ENCODE measurements at places on chromosomes 1 and 21.
A peak's percentile ranks its signal among the peaks of the same experiment; 100 is the strongest.

DNA sequence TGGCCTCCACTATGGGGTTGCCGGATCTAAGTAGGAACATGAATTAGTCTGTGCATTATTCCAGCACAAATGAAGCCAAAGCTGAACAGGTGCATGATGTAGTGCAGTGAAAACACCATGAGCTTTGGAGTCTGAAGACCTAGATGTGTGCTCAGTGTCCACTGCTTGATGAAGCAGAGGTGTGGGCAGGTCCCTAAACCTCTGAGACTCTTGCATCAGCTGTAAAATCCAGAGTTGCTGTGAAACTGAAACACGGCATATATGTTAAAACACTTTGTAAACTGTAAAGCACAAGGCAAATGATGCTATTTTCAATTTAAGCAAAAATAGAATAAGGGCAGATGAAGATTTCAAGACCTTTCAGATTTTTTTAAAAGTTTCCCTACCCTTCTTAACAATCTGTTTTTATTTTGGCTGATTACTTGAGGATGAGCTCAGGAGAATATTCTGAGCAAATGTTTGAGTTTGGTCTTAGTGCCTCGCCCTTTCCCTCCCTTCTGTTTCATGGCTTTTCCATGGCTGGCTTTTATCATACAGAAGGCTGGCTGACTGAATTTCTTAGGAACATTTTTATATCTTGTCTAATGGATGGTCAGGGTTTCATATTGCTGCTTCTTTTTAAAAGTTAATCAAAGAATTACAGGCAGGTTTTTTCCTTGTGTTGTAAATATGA lies 221.8 kb downstream of the NTNG1 start:
- DNase-seq: no peak

DNA sequence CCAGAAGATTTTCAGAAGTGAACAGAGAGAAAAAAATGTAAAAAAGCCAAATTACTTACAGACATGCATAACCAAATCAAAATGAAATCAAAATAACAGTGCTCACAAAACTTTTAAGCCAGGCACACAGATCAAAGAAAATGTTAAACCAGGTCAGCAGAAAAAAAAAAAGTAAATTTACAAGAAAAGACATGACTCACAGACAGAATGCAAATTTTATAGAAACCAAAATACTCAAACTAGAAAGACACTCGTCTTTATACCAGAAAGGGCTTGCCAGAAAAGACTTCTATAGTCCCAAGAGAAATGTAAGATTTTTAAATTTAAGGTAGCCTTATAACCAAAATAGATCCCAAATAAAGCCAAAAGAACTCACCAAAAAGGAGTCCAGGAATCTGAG lies 86.5 kb upstream of the COG2 start:
- DNase-seq: no peak

DNA sequence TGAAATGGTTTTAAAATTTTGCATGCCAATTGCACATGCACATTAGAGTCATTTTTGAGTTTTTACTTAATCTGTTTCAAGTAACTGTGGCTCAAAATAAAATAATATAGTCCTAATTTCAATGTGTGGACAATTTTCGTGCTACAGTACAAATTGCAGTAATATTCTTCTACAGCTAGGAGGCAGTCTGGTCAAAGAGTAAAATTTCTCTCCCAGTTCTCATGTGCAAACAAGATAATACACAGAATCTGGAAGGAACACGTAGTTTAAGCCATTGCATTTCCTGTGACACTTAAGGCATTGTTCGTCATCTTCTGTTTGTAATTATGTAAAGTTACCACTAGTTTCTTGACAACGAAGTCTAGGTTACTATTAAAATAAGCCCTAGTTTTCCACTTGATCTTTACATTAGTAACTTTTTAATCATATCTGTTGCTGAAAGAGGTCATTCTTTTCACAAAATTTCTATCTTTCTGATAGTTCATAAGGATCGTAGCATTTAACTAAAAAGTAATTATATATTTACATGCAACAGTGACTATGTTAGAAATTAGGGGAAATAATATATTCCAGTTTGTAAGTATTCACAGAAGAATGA lies 28.9 kb downstream of the ODR4 start:
- no peak for DNase-seq

DNA sequence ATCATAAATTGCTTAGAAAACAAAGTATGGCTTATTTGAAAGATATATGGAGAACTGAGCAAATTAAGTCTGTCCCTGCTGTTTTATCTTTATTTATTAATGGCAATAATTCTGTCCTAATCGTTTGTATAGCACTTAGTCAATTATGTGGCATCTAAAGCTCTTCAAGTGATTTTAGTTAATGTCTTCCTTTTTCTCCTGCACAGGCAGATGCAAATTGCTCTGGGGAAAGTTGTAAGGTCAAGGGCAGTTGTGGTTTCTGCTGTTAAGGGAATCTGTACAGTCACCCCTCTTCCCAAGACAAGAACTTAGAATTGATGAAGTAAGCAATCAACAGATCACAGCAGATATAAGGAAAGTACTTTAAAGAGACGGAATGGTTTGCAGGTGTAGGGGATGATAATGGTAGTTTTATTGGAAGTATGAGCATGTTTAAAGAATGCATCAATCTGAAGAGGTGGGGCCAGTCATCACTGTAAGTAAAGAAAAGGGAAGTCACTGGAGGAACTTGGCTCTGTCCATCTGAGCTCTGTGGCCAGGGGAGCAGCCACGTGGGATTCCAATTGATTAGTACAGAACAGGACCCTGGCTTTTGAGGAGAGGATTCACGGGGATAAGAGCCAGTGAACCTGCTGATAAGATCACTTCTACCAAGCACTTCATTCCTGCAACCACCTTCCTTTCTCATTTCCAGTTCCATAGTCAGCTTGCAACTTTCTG lies 116.0 kb upstream of the KCNJ6 start:
- DNase-seq: no peak

DNA sequence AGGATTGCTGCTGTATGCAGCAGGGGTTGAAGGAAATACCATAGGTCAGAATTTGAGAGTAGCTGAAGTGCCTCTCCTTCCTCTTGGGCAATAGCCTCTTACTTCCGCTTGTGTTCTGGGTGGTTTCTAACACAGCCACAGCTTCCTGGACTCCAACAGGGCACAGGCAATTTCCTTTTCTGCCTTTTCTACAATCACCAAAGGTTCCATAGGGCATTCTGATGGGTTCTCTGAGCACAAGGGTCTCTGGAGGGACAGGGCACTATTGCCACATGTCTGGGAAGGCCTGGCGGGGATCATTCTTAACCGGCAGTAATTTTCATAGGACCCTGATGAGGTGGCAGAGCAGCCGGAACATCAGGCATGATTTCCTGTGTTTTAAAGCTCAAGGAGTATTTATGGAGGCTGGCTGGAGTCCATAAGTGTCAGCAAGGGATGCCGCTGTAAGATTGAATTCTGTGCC lies 5.5 kb upstream of the AGTRAP start:
- DNase-seq: peak; percentile 97

GRCh38 chr1:101364370-101365120 lies 127.7 kb downstream of the S1PR1 start:
- no peak for DNase-seq

DNA sequence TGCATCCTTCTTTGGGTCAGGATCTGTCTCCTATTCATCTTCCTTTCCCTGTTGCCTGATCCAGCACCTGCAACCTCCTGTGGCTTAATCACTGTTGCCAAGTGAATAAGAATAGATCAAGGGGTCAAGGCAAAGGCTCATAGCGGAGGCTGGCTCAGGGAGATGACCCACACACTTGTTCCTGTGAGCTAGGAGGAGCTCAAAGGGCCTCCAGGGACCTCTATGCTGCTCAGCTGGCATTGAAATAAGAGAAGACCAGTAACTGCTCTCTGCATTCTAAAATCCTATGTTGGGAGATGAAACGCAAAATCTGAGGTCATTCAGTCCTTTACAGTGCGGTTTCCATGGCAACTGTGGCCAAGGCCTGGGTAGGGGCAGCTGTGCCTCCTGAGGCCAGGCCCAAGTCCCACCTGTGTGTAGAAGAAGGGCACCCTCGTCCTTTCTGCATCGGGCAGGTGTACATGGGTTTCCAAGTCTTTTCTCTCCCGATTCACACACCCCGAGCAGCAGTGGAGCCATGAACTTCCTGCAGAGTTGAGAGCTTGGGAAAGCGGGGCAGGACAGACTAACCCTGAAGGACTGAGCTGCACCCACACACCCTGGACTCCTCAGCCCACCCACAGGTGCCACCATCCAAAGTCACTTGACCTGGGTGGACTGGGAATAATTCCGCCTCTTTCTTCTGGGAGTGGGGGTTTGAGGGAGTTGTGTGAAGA lies 27.8 kb upstream of the STUM start:
- peak; percentile 1 for DNase-seq

- no peak for DNase-seq
Observed at GRCh38 chr1:26190373-26190987, at the start of gene CATSPER4. CATSPER4 (plus strand) TSS chr1:26190602; CDS start chr1:26190628, 26 bp downstream.

DNA sequence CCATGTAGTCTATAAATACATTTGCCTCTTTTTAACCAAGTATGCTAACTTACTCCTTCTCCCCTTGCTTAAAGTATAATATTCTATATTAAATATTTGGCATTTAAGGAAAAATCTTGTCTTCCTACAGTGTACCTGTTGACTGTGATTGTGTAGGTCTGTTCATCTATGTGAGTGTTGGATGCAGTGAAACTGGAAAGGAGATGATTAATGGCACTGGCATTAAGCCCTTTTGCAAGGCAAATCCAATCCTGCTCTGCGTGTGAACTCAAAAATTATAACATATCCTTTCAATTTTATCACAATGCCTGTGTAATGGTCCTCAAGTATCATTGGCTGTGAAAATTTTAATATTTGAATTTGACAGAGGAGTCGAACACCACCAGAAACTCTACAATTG lies 565.0 kb downstream of the KCNT2 start:
- DNase-seq: no peak

GRCh38 chr1:26697978-26698849 lies 2.4 kb downstream of the ARID1A start:
- DNase-seq: peak; percentile 43

DNA sequence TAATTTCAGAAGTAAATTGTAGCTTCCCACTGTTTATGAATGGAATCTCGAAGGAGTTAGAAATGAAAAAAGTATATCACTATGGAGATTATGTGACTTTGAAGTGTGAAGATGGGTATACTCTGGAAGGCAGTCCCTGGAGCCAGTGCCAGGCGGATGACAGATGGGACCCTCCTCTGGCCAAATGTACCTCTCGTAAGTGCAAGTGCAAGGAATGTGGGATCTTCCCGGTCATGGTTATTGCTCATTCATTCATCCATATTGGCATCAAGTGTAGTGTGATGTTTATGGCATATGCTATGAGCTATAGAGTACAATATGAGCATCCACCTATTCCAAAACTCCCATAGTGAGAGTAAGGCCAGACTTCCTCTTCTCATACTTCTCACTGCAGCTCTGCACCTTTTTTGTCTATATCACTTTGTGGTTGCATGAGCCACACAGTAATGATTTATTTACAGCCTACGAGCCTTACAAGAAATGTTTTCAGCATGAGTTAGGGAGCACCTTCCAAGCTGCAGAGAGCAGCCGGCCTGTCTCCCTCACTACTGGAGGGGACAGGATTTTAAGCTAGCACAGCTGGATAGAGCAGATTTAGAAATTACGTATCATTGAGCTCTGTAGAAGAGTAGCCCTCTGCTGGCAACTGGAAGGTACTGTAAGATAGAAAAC lies 24.9 kb upstream of the CR1L start:
- peak; percentile 8 for DNase-seq

- no peak for DNase-seq
Observed at GRCh38 chr1:9653491-9654050, 2.0 kb downstream of the PIK3CD start.

DNA sequence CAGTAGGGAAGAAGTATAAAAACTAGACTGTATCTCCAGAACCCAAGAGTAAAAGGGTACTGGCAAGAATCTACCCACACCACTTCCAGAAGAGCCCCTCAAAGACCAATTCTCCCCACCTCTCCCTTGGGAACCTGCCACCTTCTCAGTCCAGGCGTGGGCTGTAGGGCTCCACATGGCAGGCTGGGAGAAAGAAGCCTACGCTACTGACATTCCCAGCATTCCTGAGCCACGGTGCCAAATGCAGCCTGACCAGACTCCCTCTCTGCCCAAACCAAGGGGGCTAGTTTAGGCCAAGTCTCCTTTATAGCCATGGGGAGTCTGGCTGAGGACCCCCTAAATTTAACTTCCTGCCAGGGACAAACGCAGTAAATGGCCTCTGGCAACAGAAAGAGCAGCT lies 2.0 kb downstream of the UBE2Q1 start:
- DNase-seq: no peak

DNA sequence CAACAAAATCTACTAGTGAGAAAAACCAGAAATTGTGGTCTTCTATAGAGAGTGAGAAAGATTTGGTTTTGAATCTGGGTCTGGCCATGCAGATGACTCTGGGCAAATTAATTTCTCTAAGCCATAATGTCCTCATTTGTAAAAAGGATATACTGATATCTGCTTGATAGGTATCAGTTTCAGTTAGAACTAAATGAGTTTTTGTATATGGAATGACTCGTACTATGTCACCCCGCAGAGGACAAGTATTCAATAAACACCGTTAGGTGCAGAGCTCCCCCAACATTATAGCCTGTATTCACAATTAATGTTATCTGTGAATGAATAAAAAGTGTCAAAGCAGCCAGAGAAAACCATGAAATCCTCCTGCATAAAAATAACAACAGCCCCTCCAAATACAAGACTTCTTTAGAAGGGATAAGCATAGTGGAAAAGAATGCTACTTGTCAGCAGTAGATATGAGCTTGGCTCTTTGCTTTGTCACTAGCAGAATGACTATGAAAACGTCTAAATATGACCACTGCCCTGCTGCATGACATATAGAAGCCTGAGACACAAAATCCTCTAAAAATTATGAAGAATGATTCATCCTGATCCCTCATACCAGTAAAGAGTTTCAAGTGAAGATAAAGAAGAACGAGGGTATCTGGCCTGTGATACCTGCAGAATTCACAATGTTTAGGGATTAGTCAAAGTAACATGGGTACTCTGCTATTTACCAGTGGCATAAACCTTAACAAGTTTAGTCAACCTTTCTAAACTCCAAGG lies 17.8 kb downstream of the SCAF4 start:
- DNase-seq: no peak

- DNase-seq: no peak
Observed at GRCh38 chr1:26029864-26030481, 8.4 kb downstream of the EXTL1 start.

DNA sequence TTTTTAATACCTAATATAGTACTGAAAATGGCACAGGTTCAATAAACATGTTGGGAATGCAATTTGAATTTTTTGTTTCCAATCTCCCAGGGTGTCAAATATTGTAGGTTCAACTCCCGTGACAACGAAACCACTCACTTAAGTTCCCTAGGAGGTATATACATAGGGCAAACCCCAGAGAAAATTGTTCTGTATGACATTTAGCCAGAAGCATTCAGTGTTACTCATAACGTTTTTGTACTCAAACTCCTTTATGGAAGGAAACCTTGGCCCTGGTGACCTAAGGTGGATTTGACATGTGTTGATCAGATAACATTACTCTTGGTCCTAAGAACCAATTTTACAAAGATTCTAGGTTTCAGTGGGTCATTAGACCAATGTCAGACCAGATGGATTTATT lies 110.6 kb downstream of the USP25 start:
- no peak for DNase-seq

GRCh38 chr1:66642992-66643391 lies 109.0 kb downstream of the SGIP1 start:
- DNase-seq: no peak

- no peak for DNase-seq
Observed at GRCh38 chr1:203444171-203444576, 31.4 kb upstream of the PRELP start.

GRCh38 chr1:37682334-37682987 lies 9.9 kb upstream of the CDCA8 start:
- DNase-seq: peak; percentile 33

GRCh38 chr1:35929730-35930592 lies 944 bp upstream of the AGO3 start:
- DNase-seq: peak; percentile 32
